ENCODE measurements at places on chromosomes 13 and 19.

DNA sequence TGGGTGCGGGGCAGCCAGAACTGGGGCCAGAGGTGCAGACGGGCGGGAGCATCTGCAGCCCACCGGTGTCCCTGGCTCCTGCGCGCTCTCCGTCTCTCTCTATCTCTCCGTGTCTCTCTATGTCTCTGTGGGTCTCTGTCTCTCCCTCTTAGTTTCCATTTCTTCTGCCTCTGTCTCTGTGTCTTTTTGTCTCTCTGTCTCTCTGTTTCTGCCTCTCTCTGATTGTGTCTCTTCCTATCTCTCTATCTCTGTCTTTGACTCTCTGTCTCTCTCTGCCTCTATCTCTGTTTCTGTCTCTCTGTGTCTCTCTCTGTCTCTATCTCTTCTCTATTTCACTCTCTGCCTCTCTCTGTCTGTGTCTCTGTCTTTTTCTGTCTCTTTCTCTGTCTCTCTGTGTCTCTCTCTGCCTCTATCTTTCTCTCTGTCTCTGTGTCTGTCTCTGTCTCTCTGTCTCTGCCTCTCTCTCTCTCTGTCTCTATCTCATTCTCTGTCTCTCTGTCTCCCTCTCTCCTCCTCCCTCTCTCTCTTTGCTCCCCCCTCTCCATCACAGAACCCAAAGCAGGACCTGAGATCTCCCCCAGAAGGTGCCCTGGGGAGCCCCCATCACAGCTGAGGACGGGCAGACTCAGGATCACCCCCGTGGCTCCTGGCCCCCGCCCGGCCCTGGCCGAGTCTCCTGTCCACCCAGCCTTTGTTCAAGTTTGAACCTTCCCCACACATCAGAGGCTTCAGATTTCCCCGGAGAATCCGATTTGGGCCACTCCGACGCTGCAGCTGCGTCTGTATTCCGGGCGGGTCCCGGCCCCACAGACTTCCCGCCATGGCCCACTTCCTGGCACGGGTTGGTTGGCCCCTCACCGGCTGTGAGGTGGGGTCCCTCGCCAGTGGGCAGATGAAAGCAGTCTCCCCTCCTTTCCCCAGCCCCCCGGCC, 48.6 kb upstream of the TCF3 start:
- no peak for DNase-seq
- peaks cover 10% of the 10 kb centered on the region for H3K4me1 ChIP-seq
- peaks cover 35% of the 10 kb centered on the region for H3K27me3 ChIP-seq

DNA sequence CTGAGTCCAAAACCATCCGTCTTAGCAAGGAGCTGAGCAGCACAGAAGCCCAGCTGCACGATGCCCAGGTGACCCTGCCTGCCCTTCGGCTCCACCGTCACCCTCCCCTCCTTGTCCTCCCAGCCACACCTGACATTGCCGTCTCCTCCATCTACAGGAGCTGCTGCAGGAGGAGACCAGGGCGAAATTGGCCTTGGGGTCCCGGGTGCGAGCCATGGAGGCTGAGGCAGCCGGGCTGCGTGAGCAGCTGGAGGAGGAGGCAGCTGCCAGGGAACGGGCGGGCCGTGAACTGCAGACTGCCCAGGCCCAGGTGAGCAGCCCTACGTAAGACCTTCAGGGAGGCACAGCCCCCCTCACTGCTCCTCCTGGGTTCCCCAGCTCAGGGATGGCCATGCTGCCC, 49.1 kb downstream of the KCNC3 start:
- peaks cover 3% of the 10 kb centered on the region for H3K36me3 ChIP-seq
- H3K4me3 ChIP-seq, result no peak overlapping the region
- H3K27me3 ChIP-seq, result peaks cover 48% of the 10 kb centered on the region
- H3K4me1 ChIP-seq, result no peaks in the 10 kb centered on the region

DNA sequence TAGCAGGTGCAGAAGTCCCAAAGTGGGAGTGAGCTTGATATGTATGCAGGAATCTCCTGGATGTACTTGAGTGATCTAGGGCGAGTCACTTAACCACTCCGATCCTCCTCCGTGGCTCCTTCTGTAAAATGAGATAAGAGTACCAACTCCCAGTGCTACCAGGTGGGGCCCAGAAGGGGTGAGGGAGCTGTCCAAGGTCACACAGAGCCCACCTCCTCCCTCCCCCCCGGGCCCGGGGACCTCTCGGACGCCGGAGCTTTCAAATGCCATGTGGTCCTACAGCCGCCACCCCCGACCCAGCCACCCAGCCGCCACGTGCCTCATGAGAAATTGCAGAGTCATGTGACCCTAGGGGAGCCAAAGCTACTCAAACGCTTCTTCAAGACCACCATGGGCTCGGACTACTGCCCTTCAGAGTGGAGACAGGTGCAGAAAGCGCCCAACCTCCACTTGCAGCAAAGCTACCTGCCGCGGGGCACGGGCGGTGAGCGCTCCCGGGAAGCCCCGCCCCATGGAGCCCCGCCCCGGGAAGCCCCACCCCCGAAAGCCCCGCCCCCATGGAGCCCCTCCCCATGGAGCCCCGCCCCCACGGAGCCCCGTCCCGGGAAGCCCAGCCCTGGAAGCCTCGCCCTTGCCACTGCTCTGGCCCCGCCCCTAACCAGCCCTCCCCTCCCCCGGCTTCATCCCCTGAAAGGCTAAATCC, 10.1 kb upstream of the ZNF358 start:
- peaks cover 3% of the 10 kb centered on the region for H3K36me3 ChIP-seq
- no peak for DNase-seq
- H3K4me3 ChIP-seq, result peak overlapping the region; percentile 25

DNA sequence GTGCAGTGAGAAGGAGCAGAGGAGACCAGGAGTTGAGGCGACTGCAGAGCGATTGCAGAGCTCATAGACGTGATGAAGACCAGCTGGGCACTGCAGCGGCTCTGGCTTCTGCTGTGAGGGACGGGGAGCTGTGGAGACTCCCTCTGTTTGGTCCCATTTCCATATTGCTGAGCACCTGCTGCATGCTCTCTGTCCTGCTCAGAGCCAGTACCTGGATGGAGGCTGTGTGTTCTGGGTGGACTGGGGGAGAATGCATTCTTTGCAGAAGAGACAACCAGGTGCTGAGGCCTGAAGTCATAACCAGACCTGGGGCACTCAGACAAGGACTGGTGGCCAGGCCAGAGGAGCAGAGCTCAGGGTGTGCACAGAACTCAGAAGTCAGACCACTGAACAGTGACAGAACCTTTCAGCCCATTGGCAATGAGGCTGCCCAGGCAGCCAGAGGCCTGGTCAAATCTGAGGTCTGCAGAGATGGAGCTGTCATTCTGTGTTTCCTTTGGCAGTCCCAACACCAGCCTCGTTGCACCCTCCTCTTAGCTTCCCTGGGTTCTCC, 1.3 kb upstream of the A1BG start:
- H3K27me3 ChIP-seq, result no peaks in the 10 kb centered on the region
- H3K4me3 ChIP-seq, result no peak overlapping the region
- no peak for DNase-seq
- H3K36me3 ChIP-seq, result peaks cover 12% of the 10 kb centered on the region

DNA sequence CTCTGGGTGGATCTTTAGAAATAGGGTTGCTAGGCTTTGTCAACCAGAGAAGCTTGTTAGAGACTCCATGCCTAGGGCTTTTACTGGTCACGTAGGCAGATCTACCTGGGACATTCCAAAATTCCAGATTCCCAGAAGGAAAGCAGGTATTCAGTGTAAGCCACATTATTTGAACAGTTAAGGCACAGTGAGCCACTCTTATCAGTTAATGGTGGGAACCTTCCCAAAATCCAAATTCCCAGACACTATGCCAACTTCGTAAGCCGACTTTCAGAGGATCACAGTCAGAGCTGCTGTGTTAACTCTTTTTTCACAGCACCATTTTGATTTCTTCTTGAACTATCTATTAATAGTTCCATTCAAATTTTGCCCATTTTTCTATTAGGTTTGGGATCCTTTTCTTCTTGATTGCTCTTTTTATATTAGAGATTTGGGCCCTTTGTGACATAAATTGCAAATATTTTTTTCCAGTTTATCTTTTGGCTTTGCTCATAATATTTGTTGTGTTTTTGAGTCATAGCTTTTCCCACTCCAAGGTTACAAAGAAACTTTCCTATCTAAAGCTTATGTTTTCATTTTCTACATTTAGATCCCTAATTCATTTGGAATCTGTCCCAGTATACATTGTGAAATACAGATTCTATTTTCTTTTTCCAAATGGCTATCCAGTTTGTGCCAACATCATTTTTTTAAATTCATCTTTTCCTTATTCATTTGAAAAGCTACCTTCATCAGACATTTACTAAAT, 77.3 kb downstream of the DHRS12 start:
- no peaks in the 10 kb centered on the region for H3K27me3 ChIP-seq
- no peak overlapping the region for H3K4me3 ChIP-seq
- H3K36me3 ChIP-seq, result no peaks in the 10 kb centered on the region
- no peak for DNase-seq
- no peak overlapping the region for H3K27ac ChIP-seq
- H3K4me1 ChIP-seq, result peaks cover 3% of the 10 kb centered on the region

- H3K27ac ChIP-seq, result no peak overlapping the region
- no peaks in the 10 kb centered on the region for H3K27me3 ChIP-seq
- no peak for DNase-seq
- H3K4me3 ChIP-seq, result no peak overlapping the region
Observed at GRCh38 chr13:84896128-84896527, 903.1 kb downstream of the SLITRK6 start.

DNA sequence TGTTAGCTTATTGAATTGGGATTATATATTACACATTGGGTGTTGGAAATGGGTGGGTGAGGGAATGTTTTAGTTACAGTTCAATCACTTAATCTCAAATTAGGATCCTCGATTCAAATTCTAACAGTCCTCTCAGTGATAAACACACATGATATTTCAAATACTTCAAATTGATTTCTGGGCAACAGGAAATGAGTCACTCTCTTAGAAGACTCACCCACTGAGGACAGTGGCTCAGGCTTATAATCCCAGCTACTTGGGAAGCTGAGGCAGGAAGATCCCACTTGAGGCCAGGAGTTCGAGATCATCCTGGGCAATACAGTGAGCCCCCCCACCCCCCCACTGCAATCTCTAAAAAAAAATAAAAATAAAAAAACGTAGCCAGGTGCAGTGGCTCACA, 435.3 kb downstream of the KLF12 start:
- DNase-seq, result no peak
- peaks cover 30% of the 10 kb centered on the region for H3K36me3 ChIP-seq
- H3K27me3 ChIP-seq, result no peaks in the 10 kb centered on the region

GRCh38 chr13:35279500-35279899, 197.0 kb downstream of the MAB21L1 start:
- no peak overlapping the region for H3K4me3 ChIP-seq
- no peaks in the 10 kb centered on the region for H3K27me3 ChIP-seq
- no peaks in the 10 kb centered on the region for H3K36me3 ChIP-seq
- no peak overlapping the region for H3K27ac ChIP-seq
- DNase-seq, result no peak

DNA sequence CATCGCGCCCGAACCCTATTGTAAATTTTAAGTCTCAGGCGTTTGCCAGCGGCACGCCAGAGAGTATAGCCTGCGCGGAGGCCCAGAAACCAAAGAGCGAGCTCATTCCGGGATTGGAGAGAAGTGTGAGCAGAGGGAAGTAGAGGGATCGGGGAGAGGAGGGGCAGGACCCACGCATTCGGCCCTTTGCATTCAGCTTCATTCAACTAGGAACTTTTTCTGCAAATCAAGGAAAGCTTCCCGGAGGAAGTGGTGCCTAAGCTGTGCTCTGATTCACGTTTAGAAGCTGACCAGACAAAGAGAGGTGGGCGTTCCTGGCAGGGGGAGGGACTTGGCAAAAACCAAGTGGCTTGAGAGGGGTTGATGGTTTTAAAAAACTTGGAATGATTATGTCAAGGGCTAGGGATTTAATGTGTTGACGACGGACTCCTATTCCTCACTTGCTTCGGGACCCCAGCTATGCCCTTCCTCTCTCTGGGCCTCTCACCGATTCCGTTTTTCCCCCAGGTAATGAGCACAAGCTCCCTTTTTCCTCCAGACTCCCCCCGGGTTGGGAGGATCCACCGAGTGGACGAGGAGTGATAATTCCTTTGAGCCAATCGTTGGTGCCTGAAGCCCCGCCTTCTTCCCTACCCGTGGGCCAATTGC, 811 bp upstream of the PRMT1 start:
- peaks cover 34% of the 10 kb centered on the region for H3K4me1 ChIP-seq
- no peaks in the 10 kb centered on the region for H3K27me3 ChIP-seq
- peak overlapping the region; percentile 98 for H3K4me3 ChIP-seq
- peaks cover 34% of the 10 kb centered on the region for H3K36me3 ChIP-seq

- peak overlapping the region; percentile 89 for H3K27ac ChIP-seq
- H3K4me1 ChIP-seq, result peaks cover 18% of the 10 kb centered on the region
- H3K27me3 ChIP-seq, result no peaks in the 10 kb centered on the region
- peaks cover 34% of the 10 kb centered on the region for H3K36me3 ChIP-seq
- no peak for DNase-seq
Observed at GRCh38 chr19:48480183-48480557, 11.0 kb downstream of the CYTH2 start.

- H3K4me3 ChIP-seq, result peak overlapping the region; percentile 59
- peaks cover 5% of the 10 kb centered on the region for H3K36me3 ChIP-seq
- DNase-seq, result peak; percentile 36
Observed at GRCh38 chr19:17873786-17874757, 2.3 kb downstream of the SLC5A5 start.

GRCh38 chr13:84126671-84127171, 244.4 kb upstream of the SLITRK1 start:
- H3K4me1 ChIP-seq, result peaks cover 2% of the 10 kb centered on the region
- H3K4me3 ChIP-seq, result peak overlapping the region; percentile 14
- H3K36me3 ChIP-seq, result no peaks in the 10 kb centered on the region
- H3K27ac ChIP-seq, result peak overlapping the region; percentile 62
- DNase-seq, result peak; percentile 37

DNA sequence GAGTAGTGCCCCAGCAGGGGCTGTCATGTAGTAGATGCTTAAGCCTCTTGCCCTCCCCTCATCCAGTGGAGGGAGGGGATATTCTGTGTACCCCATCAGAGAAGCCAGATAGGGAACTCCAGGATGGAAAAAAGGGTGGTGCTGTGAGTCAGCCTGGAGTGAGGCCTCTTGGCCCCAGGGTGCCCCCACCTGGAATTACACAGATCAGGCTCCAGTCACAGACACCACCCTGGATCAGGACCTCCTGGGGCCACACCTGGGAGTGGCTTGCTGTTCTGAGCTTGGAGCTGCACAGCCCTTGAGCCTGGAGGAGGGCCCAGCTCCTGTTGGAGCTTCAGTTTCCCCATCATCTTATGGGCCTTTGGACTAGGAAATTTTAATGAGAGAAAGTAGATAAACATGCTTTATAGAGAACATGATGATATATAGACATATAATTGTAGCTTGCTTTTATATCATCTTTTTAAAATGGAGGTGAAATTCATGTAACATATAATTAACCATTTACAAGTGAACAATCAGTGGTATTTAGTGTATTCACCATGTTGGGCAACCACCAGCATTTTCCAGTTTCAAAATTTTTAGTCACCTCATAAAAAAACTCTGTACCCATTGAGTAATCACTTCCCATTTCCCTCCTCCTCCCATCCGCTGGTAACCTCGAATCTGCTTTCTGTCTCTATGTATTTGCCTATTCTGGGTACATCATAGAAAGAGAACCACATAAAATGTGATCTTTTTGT, 24.6 kb downstream of the CYP4F22 start:
- H3K4me3 ChIP-seq, result no peak overlapping the region
- H3K27me3 ChIP-seq, result no peaks in the 10 kb centered on the region
- H3K36me3 ChIP-seq, result peaks cover 22% of the 10 kb centered on the region
- no peak for DNase-seq
- H3K4me1 ChIP-seq, result peaks cover 2% of the 10 kb centered on the region

- H3K27me3 ChIP-seq, result peaks cover 10% of the 10 kb centered on the region
- H3K36me3 ChIP-seq, result no peaks in the 10 kb centered on the region
- DNase-seq, result no peak
Observed at GRCh38 chr19:31461814-31462539, 112.7 kb upstream of the TSHZ3 start.

- H3K27me3 ChIP-seq, result no peaks in the 10 kb centered on the region
- no peak for DNase-seq
- H3K4me1 ChIP-seq, result no peaks in the 10 kb centered on the region
- H3K27ac ChIP-seq, result no peak overlapping the region
- no peaks in the 10 kb centered on the region for H3K36me3 ChIP-seq
Observed at GRCh38 chr13:106986033-106986484, 418.1 kb upstream of the ARGLU1 start.

Data from effector memory CD8-positive, alpha-beta T cell (primary cell).